CD4-positive, alpha-beta T cell treated with Interferon alpha-2 for 1 hour (primary cell): ENCODE measurements at places on chromosomes 12 and 14.
A peak's percentile ranks its signal among the peaks of the same experiment; 100 is the strongest.

GRCh38 chr12:85711735-85712390 is 124.3 kb downstream of the RASSF9 start:
- DNase-seq = no peak

DNA sequence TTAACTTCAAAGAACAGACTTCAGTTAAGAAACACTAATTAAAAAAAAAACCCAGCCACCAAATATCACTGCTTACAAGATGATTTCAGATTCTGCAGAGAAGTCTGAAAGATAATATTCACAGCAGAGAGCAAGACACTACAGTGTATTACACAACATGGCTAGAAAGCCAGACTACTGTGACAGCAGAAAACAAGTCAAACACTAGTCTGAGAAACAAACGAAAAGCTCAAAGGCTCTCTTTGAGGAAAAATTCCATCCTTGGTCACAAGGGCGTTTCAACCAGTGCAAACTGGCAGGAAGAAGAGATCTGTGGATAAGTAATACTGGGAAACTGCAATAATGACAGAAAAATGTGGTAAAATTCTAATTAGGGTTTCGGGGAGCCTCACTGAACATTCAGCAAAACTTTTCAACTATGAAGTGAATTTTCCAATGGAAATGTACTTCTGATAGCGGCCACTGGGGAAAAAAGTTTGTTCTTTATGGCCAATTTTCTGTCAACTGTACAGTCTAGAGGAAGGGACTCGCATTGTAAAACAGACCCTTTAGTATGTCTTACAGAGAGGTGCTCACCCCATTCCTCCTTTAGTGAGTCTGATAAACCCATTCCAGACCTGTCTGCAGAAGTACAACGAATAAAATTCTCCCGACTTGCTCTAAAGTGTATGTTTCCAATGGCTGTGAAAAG is 50.4 kb downstream of the ACADS start:
- no peak for DNase-seq

DNA sequence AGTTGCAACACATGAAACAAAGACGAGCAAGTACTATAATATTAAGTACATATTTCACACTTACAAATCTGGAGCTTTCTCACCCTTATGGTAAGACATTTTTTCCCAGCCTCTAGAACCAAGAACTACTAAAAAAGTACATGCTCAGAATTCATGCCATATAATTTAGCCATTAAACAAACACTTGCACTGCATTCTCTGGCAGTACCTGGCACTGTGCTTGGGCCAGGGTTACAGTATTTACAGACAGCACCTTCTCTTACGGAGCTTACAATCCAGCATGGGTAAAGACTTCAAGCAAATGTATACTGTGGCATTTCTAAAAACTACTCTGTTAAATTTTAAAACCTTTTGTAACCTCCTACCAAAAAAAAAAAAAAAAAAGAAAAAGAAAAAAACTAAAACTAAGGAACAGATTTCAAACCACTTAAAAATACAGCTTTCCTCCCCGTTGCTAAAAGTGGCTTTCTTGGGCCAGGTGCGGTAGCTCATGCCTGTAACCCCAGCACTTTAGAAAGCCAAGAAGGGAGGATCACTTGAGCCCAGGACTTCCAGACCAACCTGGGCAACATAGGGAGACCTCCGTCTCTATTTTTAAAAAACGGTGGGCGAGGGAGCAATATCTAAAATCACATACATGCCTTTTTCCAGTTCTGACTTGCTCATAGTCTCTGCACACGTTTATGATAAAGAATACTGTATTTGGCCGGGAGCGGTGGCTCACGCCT is 956 bp downstream of the GNPTAB start:
- no peak for DNase-seq

DNA sequence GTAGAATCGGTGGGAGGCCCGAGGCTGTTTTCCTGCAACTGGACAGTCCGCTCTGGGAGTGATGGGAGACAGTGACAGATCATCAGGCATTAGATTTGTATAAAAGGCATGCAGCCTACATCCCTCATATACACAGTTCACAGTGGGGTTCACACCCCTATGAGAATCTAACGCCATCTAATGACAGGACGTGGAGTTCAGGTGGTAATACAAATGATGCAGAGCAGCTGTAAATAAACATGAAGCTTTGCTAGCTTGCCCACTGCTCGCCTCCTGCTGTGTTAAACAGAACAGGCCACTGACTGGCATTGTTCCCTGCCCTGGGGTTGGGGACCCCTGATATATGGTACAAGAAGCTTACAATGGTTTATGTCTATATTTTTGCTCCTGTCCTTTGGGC is 179.0 kb downstream of the LRFN5 start:
- no peak for DNase-seq

DNA sequence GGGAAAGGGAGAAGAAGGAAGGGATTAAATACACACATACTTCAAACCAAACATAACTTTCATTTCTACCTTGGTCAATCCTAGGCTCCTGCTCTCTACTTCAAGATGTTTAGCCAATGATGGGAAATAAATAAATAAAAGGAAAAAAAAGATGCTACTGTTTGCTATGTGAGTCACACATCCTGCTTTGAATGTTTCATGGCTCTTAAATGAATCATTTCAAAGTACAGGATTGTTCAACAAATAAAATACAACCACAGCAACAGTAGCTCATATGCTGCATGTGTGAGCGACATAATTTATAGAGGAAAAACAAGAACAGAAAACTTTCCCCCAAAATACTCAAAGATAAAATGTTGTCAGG is 54.3 kb upstream of the NPFF start:
- DNase-seq = no peak

- DNase-seq = no peak
These were observed 41.1 kb upstream of the CSRNP2 start for GRCh38 chr12:51124504-51124903.

GRCh38 chr14:39452680-39453079 is 20.4 kb upstream of the FBXO33 start:
- DNase-seq = no peak

DNA sequence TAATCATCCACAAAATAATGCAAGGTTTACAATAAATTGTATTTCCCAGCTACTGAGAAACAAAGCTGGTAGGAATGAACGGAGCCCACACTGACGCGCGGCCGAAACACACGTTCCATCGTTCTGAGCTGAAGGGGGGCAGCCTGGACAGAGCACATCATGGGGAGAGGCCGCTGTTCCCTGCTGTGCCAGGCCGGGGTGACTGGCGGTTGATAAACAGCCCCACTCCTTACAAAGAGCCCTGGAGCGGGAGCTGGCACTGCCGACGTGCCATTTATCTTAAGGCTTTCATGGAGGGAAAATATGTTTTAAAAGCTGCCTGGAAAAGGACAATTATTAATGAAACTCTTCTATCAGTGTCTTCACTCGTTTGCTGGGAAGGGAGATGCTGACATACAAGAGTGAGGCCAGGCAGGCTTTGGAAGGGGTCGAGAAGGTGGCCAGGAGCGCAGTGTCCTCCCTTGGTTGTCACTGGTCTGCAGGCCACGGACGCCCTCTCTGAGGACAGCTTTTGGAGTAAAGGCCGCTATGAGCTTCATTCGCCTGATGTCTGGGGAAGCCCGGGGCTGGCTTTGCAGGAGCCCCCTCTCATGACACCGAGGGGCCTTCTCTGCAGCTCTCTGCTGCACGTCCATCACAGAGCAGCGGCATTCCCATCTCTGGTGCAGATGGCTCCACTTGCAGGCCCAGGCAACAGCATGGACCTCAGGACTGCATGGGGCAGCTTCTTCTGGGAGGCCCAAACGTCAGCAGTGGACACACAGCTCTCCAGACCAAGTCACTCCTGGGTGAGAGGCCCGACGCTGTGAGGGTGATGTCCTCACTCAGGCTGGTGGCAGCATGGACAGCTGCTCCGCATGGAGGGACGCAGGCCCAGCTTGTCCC is 355.3 kb upstream of the SFSWAP start:
- no peak for DNase-seq

DNA sequence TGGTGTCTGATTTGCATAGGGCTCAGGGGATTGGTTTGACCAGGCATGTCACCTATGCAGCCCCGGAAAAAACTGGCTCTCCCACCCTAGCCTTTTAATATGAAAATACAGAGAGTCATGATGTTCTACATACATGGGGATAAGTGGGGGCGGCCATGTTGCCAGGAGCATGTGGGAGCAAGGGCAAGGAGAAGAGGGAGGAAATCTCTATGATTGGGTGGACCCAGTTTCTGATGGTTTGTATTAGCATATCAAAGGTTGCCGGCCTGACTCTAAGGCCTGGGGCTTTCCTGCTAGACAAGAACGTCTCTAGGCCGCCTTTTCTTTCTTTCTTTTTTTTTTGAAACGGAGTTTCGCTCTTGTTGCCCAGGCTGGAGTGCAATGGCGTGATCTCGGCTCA is 123.4 kb upstream of the CPSF6 start:
- no peak for DNase-seq

DNA sequence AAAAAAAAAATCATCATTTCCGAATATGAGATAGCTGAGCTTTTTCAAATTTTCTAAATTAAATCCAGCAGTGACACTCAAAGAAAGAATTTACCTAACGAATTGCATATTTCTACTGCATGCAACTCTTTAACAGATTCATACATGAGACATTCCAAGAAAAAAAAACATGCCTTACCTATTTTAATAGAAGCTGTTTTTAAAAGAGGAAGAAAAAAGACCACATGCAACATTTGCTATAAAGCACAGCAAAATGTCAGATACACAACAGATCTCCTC is 18.5 kb downstream of the CORO1C start:
- no peak for DNase-seq

- DNase-seq = no peak
These were observed 393.8 kb downstream of the NPAS3 start for GRCh38 chr14:33332497-33332896.

DNA sequence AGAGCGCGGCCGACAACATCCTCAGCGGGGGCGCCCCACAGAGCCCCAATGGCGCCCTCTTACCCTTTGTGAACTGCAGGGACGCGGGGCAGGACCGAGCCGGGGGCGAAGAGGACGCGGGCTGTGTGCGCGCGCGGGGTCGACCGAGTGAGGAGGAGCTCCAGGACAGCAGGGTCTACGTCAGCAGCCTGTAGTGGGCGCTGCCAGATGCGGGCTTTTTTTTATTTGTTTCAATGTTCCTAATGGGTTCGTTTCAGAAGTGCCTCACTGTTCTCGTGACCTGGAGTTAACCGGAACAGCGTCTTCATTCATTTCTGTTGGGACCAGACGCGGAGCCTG is 103.8 kb upstream of the FKBP4 start:
- DNase-seq = peak; percentile 76

- no peak for DNase-seq
These were observed 264.5 kb downstream of the FBXL14 start for GRCh38 chr12:1329784-1330476.

DNA sequence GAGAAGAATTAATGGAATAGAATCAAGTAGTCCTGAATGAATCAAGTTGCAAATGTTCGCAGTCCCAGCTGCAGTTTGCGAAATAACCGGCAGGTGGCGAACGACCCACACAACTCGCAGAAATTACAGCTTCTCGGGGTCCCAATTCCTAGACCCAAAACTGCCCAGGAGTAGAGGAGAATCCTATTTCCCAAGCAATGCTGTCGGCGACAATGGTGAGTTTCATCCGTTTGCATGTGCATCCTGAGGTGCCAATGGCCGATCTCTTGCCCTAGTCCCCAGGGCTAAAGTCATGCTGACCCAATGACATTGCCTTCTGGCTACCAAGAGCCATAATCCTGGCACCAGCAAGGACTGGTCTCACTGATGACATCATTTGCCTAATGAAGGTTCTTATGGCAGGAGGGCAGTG is 8.5 kb upstream of the ASCL1 start:
- peak; percentile 14 for DNase-seq

GRCh38 chr14:59275668-59276067 is 87.2 kb downstream of the DAAM1 start:
- DNase-seq = peak; percentile 5

DNA sequence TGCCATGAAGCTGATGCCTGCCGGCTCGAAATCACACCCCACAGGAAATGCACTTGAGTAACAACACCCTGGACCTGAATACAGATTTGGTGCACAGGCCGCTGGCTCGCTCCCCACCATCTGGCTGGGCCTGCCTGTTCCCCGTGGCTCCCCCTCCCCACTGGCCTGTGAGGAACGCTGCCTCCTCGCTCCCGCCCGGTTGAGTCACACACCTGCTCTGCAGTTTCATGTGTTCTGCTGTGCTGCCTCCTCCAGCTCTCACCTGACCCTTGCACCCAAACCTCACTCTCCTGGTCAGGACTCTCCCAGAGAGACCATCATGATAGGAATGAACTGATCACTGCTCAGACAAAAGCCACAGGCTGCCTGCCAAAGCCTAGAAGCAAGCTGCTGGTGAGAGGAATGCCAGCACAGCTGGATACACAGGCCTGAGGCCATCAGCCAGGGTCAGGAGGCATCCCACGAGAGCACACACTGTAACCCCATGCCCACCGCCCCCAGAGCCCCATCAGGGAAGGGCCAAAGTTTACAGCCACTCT is 3.8 kb upstream of the SIVA1 start:
- DNase-seq = no peak

- DNase-seq = no peak
These were observed 424.1 kb downstream of the PCNX1 start for GRCh38 chr14:71331403-71331802.

DNA sequence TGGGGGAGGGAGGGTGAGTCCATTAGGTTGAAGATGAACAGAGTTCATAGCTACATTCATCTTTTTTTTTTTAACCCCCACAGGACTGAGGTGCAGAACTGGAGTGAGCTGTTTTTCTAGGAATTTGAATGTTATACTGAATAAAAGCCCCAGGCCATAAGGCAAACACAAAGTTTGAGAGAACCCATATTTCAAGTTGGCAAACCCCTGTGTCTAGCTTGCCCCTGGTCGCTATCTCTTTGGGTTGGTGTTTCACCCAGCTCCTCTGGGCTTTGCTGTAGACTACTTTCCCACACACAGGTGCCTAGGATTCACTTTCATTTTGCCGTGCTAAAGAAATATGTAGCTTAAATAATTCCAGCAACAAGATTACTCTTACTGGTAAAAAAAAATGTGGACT is 5.2 kb upstream of the LMO3 start:
- DNase-seq = no peak

DNA sequence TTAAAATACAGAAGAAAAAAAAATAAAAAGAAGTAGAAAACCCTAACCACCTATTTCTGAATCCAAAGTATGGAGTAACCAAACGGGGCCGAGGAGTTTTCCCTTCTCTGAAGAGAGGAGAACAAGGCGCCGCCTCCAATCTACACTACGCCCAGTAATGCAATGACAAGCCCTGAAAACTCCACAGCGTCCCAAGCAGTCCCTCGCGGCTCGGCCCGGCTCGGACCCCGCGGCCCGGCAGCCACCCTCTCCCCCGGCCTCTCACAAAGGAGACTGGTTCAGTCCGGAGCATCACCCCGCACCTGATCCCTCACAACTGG is 371 bp downstream of the CHD8 start:
- DNase-seq = no peak

GRCh38 chr12:79991586-79991985 is 56.7 kb upstream of the PPP1R12A start:
- DNase-seq = no peak

GRCh38 chr12:103517161-103517560 is 21.4 kb upstream of the C12orf42 start:
- no peak for DNase-seq

GRCh38 chr12:25283006-25283405 is 32.3 kb upstream of the KRAS start:
- no peak for DNase-seq
